NCI-H1930 (cell line): ENCODE measurements at places on chromosomes 6 and 20.

DNA sequence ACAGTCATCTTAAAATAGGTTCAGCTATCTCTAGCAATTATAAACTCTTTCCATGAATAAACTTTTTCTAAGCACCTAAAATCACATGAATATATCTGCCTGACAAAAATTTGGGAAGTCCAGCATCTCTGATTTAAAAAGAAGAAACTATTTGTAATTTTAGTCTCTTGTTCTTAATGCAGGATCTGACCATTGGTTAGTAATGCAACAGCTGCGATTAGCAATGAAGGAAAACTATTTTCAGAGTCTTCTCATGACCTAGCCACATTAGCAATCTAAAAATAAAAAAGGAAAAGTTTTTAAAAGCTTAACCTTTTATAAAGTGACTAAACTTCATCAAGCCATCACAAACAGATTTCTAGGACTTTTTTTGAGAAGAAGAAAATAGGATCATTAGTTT lies 97.5 kb downstream of the PTPRK start:
- DNase-seq = no peak

DNA sequence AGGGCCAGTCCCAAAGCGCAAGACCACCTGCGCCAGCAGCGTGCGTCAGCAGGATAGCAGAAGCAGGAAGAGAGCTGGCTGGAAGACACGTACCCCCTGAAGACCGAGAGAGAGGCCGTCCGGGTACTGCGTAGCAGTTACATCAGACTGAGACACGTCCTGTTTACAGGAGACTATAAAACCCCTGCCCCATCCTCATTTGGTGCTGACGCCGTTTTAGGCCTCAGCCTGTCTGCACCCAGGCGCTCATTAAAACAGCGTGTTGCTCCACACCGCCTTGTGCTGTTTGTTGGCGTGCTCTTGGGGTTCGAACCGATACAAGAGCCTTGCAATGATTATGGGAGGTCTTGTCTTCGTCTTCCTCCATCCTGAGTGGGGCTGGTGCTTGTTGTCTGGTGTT lies 31.8 kb upstream of the ULBP3 start:
- no peak for DNase-seq

- no peak for DNase-seq
Observed at GRCh38 chr20:41005361-41005729, 23.3 kb upstream of the TOP1 start.

DNA sequence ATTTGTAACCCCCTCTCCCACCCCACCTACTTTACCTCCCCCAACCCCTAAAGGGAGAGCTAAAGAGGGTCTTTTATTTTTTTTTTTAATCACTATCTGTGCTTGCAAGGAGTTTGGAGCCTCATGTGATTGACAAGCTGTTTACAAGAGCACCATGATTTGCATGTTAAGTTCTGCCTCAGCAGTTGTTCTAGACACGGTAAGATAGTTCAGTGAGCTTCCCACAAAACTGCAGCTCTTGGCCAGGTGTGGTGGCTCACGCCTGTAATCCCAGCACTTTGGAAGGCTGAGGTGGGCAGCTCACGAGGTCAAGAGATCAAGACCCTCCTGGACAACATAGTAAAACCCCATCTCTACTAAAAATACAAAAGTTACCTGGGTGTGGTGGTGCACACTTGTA lies 5.0 kb upstream of the PXDC1 start:
- no peak for DNase-seq

DNA sequence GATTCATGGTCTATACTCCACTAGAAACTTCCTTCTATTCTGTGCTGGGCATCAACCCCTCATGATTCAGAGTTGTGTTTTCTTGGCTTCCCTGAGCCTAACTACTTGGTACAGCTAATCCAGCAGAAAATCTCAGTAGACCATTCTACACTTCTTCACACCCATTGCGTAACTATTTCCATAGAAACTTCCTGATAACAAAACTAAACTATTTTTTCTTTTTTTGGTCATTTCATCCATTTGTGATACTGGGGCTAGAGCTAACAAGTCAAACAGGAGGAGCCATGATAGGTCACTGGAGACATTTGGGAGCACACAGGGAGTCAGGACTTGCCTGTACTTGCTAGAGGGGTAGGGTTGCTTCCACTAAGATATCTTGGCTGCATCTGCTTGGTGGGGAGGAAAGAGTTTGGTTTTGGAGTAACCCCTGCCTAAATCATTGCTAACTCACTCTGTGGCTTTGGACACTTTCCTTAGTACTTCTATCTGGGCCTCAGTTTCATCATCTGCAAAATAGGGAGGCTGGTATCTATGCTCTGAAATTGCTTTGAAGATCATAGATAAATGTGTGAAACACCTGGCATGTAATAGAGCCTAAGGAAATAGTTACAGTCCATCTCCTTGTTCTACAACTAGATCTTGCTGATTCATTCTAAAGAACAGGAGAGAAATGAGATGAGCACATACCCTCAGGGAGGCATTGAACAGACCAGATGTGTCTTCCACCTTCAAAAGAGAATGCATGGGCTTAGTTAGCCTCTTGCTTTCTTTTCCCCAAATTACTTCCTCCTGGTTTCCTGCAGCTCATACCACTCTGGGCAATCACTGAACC lies 127.9 kb upstream of the ADGRF1 start:
- no peak for DNase-seq

GRCh38 chr20:36091561-36092397 lies 62.8 kb upstream of the EPB41L1 start:
- no peak for DNase-seq

- no peak for DNase-seq
Observed at GRCh38 chr20:50175938-50176933, 14.4 kb upstream of the CEBPB start.

DNA sequence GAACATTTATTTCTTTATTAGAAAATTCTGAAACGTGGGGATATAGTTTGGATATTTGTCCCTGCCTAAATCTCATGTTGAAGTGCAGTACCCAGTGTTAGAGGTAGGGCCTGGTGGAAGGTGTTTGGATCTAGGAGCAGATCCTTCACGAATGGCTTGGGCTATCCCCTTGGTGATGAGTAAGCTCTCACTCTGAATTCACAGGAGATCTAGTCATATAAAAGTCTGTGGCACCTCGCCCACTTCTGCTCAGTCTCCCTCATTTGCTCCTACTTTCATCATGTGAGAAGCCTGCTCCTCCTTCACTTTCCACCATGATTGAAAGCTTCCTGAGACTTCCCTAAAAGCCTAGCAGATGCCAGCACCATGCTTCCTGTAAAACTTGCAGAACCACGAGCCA lies 96.8 kb upstream of the GJE1 start:
- DNase-seq = no peak

DNA sequence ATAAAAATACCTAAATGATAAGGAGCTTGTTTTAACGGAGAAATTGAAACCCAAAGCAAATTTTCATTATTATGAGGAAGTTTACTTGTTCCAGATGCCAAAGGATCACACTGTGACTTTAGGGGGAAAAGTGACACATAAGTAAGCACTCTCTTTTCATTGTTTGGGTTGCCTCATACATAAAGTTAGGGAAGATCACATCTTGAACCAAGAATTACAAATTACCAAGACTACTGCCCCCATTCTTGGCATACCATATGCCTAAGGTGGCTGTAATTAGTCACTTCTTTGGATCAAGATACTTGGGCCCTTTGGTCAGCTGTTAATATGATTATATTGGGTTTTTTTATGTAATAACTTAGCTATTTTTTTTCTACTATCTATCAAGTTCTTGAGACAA lies 269.0 kb downstream of the COL12A1 start:
- no peak for DNase-seq
